ENCODE measurements at places on chromosomes 6 and 20. TPM values are rescaled to one million over a fixed set of nuclear protein-coding genes. Genes with fewer than 3 reads are reported as not detected.

- DNase-seq = peak; percentile 72
Measured at GRCh38 chr20:17663040-17663399, 19.0 kb downstream of the RRBP1 start.

GRCh38 chr6:140039364-140039763, 664.9 kb upstream of the CITED2 start:
- no peak for DNase-seq

DNA sequence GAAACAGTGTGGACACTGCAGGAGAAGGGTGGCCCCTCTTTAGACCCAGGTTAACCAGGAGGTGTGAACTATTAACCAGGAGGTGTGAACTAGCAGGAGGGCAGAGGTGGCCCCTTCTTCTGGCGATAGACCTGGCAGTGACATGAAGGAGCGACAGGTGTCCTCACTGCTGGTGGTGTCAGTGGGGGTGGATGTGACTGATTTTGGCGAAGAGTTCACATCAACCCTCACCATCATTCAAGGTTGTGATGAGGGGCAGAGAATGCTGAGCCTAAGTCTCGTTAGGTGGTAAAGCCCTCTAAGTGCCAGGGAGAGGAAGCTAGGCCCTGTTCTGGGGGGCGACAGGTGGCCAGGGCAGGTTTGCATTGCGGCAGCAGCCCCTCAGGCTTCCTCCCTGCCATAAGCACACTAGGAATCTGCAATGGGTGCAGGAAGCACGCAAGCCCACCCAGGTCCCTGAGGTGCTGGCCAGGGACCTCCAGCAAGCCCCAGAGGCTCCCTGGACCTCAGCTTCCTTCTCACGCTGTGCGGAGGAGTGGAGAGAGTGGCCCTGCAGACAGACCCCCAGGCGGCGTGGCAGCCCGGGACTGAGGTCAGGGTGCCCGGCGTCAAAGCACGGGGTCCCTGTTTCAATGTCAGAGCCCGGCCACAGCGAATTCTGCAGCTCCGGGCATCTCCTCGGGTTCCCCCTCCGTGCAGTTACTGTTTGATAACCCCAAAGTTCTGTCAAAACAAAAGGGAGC, 13.7 kb downstream of the NPEPL1 start:
- DNase-seq = no peak

DNA sequence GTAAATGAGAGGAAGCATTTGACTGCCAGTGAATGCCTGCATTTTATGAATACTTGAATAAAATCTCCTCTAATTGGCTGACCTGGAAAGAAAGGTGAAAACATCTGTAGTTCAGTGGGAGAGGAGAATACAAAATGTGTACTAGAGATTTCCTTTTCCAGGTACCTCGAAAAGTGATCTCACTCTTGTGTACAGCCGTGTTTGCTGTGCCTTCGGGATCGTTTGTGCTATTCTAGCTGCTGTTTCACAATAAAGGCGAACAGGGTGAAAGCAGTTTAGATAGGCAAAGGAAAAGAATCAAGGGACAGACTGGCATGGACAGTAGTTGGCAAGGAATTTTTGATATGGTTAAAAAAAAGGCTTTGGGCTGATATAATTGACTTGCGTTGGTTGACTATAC, 112.3 kb downstream of the ARID1B start:
- no peak for DNase-seq

- no peak for DNase-seq
Measured at GRCh38 chr6:17268114-17268513, 13.0 kb upstream of the RBM24 start.

GRCh38 chr20:51341581-51341980, 200.9 kb downstream of the NFATC2 start:
- DNase-seq = no peak

DNA sequence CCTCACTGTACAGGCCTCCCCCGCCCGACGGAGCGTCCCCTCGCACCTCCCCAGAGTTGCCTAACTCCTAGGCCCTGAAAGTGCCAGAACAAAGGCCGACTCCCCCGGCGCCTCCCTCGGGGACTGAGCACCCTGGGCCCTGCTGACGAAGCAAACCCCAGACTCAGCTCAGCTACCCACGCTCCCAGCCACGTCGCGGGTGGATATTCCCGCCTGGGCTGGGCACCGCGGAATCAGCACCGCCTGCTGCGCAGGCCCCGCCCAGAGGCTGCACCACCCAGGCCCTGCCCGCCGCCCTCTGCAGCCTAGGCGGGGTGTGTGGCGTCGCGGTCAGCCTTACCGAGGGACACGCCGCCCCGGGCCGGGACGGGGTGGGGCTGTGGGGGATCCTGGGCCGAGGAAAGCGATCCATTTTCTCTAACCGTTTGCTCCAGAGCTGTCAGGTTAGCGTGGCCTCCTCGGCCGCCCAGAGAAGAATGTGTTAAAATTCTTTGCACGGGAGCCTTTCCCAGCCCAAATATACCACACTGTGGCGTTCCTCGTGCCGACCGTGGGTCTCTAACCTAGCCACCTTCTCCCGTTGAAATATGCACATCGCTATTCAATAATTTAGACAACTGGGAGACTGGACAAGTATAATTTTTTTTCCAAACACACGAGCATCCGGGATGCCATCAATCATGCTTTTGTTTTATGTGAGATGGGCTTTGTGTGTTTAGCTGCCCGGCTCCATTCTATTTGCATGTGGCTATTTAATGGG, 31.4 kb downstream of the TFAP2A start:
- peak; percentile 58 for DNase-seq

GRCh38 chr6:87951751-87952150, 95.9 kb upstream of the SPACA1 start:
- DNase-seq = no peak

DNA sequence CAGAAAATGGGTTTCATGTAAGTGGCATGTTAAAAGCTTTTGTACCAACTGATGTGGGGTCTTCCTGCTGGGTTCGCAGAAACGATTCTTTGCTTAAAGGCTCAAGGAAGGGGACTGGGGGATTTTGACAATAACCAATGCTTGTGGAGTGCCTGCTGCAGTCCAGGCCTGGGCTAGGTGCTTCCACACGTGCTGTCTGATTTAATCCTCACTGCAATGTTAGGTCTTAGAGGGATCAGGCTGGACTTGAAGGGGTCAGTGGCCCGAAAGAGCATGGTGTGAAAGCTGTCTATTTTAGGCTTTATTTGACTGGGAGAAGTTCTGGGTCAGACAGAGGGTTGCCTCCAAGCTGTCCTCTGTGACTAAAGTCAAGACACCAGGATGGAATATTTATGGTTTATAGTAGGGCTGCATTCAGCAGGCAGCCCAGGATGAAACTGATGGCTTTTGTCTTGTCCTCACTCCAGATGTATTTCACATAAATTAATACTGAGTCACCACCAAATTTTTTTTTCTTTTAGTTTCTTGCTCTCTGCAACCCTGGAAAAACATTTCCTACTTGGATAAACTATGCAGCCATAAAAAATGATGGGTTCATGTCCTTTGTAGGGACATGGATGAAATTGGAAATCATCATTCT, 219.1 kb downstream of the ZMYND8 start:
- no peak for DNase-seq

DNA sequence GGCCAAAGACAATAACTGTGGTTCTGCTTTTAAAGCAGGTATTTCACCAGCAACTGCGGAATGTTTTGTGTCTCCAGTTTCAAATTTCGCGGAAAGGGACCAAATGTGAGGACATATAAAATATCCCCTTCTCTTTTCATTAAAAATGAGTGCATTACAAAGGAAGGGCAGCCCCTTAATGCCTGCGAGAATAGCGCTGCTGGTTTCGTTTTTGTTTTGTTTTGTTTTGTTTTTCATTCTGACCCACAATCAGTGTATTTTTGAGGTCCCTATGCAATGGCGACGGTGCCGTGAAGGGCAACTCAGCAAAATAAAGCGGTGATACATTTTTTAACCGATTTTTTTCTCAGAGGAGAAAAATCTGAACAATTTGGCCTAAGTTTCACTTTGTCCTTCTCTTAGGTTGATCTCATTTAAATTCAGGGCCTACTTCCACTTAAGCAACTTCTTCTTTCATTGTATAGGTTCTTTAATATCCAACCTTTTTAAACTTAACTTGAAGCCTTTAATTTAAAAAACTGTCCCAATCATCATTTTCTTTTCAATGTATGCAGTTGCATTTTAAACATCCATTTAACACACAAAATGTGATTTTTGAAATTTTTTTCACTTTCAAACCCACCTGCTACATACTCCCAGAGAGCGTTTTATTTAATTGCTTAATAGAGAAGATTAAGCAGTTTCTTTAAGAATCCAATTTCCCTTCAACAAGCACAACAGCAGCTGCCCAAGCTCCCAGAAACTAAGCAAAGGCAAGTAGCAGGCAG, 2.9 kb upstream of the HIVEP2 start:
- no peak for DNase-seq

DNA sequence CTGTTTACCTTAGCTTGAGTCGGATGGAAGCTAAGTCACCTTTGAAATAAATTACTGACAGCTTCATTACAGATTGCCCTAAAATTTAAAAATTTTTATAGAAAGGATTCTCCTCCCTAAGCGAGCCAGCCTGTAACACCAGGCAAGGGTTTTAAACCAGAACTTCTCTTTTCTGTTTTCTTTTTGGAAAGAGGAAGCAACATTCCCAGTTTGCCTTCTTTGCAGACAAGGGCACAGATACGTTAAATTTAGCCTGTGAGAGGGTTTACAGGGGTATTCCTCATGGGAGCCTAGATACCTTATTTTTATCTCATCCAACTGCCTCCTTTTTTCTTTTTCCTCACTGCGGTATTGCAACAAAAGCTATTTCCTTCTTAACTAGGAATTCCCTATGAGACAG, 45.0 kb downstream of the GNAS start:
- DNase-seq = no peak

GRCh38 chr6:20261685-20262084, 49.4 kb upstream of the MBOAT1 start:
- no peak for DNase-seq

DNA sequence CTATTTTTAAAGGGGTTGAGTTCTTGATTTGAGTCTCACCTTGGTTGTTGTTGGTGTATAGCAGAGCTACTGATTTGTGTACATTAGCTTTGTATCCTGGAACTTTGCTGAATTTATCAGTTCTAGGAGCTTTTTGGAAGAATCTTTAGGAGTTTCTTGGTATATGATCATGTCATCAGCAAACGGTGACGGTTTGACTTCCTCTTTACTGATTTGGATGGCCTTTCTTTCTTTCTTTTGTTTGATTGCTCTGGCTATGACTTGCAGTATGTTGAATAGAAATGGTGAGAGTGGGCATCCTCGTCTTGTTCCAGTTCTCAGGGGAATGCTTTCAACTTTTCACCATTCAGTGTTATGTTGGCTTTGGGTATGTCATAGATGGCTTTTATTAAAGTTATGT, 64.0 kb downstream of the CDYL start:
- no peak for DNase-seq

GRCh38 chr6:148448369-148449012, 105.9 kb downstream of the SASH1 start:
- no peak for DNase-seq

- no peak for DNase-seq
Measured at GRCh38 chr6:134245041-134245440, 72.9 kb downstream of the SGK1 start.

CGA gene
- not detected for total RNA-seq

SLC2A4RG gene
- 50.9 TPM for total RNA-seq

EYA4 gene
- 17.7 TPM for total RNA-seq

OLIG3 gene
- total RNA-seq = not detected

STMND1 gene
- not detected for total RNA-seq

PHF20 gene
- 44.6 TPM for total RNA-seq

LINC00237 gene
- not detected for total RNA-seq

HLA-DOB gene
- total RNA-seq = not detected

Measured in right cardiac atrium (tissue), 5 donors.